DMS53 (cell line): ENCODE measurements at places on chromosomes 3 and 15.

DNA sequence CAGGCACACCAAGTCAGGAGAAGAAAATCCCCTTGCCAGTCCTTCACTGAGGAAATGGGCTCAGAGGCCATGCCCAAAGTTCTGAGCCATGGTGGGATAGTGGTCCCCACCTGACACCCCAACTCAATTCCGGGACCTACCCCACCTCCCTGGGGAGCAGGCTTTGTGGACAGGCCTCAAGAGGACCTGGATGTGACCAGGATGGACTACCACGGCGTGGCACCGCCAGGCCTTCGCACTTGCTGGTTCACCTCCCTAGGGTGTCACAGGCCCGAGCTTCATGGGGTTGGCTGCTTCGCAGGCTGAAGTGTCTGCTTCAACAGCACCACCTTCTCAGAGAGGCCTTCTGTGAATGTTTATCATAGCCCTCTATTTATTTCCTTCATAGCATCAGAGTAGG, 31.7 kb downstream of the POC1A start:
- DNase-seq, result no peak

DNA sequence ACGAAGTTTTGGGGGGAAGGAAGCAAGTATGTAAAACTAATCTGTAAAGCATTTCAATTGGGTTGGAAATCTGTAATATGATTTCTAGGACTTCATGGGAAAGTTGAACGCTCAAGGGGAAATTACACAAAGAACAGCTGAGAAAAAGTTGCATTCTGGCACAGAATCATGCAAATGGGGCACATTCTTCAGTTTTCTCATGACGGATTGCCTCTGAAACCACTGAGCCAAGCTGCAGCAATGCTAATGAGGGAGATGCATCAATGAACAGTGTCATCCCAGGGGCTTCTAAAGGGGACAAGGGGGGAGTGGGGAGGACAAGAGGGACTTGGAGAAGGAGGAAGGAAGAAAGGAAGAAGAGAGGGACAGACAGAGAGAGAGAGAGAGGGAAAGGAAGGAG, 291.4 kb upstream of the ATP11B start:
- no peak for DNase-seq

GRCh38 chr15:22961762-22962161, 18.4 kb downstream of the CYFIP1 start:
- no peak for DNase-seq

DNA sequence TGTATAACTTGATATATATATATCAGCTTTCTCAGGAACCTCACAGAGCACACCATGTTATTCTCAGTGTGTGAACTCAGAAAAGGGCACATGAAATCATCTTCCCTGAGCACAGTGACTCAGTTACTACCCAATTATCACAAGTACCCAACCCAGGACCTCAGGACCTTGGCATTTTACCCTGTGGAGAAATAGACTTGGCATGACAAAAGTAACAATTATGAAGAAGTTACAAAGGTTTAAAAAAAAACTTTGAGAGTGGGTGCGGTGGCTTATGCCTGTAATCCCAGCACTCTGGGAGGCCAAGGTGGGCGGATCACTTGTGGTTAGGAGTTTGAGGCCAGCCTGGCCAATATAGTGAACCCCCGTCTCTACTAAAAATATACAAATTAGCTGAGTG, 52.4 kb downstream of the ONECUT1 start:
- DNase-seq, result no peak

- no peak for DNase-seq
Observed at GRCh38 chr3:160616716-160617115, 51.3 kb upstream of the KPNA4 start.

DNA sequence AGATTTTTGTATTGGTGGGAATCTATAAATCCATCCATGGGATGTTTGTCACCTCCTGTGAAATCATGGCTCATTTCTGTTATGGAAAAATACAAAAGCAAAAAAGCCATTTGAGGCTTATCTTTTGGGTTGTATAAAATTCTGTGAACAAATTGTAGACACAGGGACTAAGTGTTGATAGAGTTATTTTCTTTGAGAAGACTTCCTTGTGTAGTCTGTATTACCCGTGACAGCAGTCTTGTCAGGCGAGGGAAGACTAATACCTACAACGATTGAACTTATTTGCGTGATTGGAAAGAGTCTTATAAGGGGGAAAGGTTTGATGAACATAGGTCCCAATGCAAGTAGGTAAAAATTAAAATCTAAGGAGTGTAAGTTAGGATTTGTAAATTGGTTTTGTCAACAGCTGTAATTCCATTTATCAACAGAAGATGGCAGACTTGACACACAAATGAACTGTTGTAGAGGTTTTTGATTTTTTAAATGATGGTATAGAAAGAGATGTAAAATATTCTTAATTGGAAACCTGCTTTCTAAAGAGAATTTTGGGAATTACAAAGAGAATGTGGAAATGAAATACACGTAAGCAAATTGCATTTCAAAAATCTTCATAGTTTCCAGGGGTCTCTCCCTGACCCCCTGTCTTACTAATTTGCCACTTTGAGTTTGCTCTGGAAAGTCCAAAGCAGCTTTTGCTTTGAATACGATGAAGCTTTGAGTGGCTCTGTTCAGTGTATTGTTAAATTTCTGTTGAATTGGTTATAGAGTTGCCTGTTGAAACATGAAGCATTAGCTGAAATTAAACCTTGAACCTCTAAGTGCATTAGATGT, 33.2 kb downstream of the SLC25A26 start:
- peak; percentile 12 for DNase-seq

DNA sequence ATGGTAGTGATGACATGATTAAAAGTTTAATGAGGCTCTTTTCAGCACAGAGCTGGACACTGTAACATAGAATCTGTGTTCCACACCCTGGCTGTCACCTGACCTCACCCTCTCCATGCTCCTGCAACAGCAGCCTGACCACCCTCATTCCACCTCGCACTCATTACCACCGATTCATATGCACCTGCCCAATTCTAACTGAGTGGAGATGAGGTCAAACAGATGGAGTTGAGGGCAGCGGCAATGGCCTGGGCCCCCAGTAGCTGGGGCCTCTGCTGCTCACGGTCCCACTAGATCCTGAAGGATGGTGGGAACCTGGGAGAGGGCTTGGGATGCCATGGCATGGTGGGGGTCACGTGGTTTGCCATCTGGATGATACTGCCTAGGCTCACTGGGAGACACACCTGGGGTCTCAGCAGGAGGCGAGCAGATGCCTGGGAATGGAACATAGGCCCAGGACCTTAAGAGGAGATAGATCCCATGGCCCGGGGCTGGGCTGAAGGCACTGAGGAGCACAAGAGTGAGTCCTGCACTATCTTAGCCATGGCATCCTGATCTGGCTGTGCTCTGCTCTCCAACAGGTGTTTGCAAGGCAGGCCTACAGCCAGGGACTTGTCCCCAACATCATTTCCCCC, 1.3 kb downstream of the SCN5A start:
- no peak for DNase-seq

GRCh38 chr3:171569571-171570132, 109.4 kb upstream of the TNIK start:
- DNase-seq, result no peak

DNA sequence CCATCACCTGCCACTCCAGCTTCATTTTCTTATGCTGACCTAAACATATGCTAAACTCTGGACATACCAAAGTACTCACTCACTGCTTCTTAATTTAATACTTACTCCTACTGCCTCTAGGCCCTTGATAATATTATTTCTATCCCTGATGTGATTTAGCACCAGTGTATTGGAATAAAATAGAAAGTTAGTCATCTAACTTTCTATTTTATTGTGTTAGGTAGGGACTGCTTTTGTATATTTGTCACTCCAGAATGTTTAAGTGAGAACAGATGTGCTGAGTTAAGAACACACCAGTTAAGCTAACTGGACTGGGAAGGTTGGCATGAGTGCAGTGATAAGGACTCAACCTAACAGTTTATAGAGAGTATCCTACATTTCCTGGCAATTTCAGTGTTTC, 6.5 kb upstream of the CLDN16 start:
- no peak for DNase-seq

- no peak for DNase-seq
Observed at GRCh38 chr3:120471643-120472042, 20.9 kb upstream of the FSTL1 start.

GRCh38 chr3:150495563-150496168, 50.6 kb downstream of the SERP1 start:
- DNase-seq, result peak; percentile 61

DNA sequence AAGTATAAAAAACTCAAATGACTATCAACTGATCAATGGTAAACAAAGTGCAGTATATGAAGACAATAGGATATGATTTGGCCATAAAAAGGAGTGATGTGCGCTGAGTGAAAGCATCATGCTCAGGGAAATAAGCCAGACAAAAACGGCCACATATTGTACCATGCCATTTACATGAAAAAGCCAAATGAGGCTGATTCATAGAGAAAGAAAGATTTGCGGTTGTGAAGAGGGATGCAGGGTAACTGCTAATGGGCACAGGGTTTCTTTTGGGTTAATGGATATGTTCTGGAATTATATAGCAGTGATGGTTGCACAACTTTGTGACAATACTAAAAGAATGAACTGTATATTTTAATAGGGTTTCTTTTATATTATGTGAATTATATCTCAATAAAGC, 877.2 kb upstream of the CFAP20DC start:
- no peak for DNase-seq

DNA sequence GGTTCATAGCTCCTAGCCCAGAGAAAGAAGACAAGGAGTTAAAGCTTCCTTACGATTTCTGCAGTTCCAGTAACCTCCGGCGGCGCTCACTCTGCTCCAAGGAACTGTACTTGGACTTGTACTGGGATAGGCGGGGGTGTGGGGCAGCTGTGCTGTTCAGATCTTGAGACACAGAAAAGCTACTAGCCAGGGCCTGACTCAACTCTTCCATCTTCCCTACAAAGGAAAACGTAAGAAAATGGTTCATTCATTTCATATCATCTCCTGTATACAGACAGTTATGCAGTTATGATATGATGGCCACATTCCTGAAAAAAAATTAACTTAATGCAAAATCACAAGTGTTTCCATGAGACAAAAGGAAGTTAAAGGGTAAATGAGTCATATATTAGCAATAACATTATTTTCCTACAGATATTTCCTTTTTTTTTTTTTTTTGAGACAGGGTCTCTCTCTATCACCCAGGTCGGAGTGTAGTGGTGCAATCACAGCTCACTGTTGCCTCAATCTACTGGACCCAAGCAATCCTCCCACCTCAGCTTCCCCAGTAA, 4.6 kb downstream of the SNUPN start:
- no peak for DNase-seq

GRCh38 chr3:182261041-182261440, 532.3 kb upstream of the ATP11B start:
- DNase-seq, result peak; percentile 39

GRCh38 chr3:194871143-194871863, 185.6 kb downstream of the FAM43A start:
- peak; percentile 64 for DNase-seq

DNA sequence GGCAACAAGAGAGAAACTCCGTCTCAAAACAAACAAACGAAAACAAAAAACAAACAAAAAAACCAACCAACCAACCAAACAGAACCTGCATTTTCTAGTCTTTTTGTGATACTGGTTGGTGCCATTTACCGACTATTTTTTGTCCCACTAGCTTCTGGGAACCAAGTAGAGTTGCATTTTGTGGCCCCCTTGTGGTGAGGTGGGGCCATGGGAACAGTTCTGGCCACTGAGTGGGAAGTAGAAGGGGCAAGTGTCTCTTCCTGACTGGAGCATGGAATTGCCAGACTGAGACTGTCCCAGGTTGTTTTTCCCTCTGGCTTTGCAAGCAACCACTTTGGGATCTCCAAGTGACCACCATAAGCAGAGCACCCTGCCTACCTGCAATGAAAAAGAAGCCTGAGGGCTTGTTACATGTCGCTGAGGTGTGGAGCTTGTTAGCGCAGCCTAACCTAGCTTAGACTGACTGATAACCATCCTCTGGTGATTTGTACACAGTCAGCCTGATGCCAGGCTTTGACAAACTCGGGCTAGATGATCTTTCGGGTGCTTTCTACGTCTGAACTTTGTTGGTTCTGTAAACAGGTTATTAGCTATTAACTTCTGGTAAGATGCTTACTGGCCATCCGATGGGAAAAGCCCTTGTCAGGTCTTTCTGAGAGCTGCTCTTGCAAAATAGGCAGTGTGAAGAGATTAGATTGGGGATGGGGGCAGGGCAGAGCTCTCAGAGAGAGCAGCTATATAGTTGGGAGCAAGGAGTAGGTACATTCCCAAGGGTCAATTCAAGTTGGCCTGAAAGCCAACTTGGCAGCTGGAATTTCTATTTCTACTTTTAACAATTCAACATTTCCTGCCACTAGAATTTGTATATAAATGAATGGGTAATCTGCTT, 172.2 kb downstream of the SSR3 start:
- peak; percentile 75 for DNase-seq

GRCh38 chr15:57548835-57549234, 42.9 kb upstream of the MYZAP start:
- no peak for DNase-seq

DNA sequence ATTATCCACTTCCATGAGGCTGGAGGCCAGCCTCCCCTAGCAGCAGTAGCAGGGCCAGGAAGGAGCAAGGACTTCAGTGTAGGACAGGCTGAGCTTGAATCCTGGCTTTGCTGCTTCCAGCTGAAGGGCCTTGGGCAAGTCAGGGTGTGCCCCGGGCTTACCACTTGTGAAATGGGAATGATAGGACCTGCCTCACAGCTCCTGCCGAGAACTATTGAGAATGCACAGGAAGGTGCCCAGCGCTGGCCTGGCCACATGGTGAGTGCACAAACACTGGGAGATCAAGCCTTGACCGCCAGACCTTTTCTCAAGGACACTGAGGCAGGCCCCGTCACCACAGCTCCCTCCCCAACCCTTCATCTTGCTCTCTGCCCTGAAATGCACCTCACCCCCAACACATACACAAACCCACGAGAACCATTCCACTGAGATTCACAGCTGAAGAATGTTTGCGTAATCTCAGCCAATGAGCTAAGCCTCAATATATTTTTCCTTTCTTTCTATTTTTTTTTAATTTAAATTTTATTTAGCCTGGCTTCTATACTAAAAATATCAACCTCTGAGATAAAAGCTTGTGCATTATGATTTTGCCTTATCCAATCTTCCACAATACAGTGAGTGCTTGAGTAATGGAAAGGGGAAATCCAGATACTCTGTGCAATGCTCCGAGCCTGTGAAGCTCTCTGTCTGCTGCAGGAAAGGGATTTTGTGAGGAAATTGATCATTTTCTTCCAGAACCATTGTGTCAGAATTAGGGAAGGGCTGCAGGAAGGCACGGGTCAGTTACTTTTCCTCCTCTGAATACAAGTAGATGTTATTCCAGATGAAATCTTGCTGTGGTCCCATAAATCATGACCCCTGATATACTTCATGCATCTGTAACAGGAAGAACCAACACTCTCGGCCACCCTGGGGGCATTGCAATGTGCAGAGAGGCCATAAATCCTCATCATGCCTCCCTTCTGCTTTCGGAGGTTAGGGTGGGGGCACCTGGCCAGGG, 193.9 kb downstream of the TLE3 start:
- DNase-seq, result no peak

DNA sequence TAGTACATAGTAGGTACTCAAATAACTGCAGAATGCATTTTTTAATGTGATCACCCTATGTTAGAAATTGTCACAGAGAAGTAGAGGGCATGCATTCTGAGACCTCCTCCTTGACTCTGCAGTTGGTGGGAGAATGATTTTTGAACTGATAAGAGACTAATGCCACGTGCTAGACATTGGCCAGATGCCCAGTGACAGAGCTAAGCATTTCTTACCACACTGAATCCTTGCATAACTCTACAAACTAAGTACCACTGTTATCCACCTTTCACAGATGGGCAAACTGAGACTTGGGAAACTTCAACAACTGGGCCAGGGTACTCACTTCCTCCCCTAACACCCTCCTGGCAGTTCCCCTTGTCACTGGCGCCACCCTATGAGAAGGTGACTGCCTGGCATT, 33.5 kb upstream of the SPATA12 start:
- no peak for DNase-seq
